T-cell (primary cell): ENCODE measurements at places on chromosomes 2 and 18.
A peak's percentile ranks its signal among the peaks of the same experiment; 100 is the strongest.

DNA sequence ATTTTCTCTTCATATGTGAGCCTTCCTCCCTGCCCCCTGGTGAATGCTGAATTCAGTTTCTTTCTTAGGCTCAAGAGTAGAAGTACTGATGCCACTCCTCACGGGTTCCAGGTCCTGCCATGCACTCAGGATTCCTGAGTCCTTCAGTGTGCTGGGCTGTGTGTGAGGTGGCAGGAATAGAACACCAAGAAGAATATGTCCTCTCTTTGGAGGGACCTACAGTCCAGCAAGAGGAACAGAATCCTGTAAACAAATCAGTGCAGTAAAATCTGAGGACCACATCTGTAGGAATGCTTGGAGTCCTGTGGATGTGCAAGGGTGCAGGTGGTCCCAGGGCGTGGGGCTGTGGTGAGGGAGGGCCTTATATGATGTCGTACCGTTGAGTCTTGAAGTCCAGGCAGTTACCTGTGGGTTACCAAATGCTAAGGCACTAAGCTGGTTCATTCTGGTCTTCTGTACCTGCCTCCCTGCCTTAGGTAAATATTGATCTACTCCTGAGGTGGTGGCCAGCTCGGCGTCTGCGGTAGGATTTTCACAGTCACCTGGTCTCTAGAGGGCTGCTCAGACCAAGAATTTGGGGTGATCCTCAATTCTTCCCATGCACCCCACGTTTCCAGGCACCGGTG is 5.5 kb downstream of the ASAP2 start:
- H3K27ac ChIP-seq: no peak overlapping the region
- DNase-seq: no peak
- H3K4me1 ChIP-seq: peaks cover 6% of the 10 kb centered on the region
- H3K27me3 ChIP-seq: peaks cover 40% of the 10 kb centered on the region
- no peaks in the 10 kb centered on the region for H3K36me3 ChIP-seq

GRCh38 chr2:228519561-228519960 is 338.1 kb upstream of the SPHKAP start:
- H3K4me3 ChIP-seq: no peak overlapping the region
- no peak overlapping the region for H3K27ac ChIP-seq
- no peaks in the 10 kb centered on the region for H3K36me3 ChIP-seq
- no peaks in the 10 kb centered on the region for H3K4me1 ChIP-seq
- H3K27me3 ChIP-seq: no peaks in the 10 kb centered on the region

- no peaks in the 10 kb centered on the region for H3K36me3 ChIP-seq
- no peaks in the 10 kb centered on the region for H3K4me1 ChIP-seq
- no peak overlapping the region for H3K4me3 ChIP-seq
- H3K27ac ChIP-seq: no peak overlapping the region
Observed at GRCh38 chr2:33018271-33018670, 71.5 kb downstream of the LTBP1 start.

- no peaks in the 10 kb centered on the region for H3K36me3 ChIP-seq
- H3K27me3 ChIP-seq: no peaks in the 10 kb centered on the region
- no peaks in the 10 kb centered on the region for H3K4me1 ChIP-seq
- no peak for DNase-seq
- no peak overlapping the region for H3K4me3 ChIP-seq
- no peak overlapping the region for H3K27ac ChIP-seq
Observed at GRCh38 chr18:9825571-9826073, 60.2 kb upstream of the TXNDC2 start.

GRCh38 chr2:181130686-181131085 is 150.3 kb downstream of the UBE2E3 start:
- H3K27ac ChIP-seq: peak overlapping the region; percentile 76
- no peaks in the 10 kb centered on the region for H3K36me3 ChIP-seq
- H3K4me1 ChIP-seq: peaks cover 23% of the 10 kb centered on the region
- no peak for DNase-seq
- no peak overlapping the region for H3K4me3 ChIP-seq
- no peaks in the 10 kb centered on the region for H3K27me3 ChIP-seq

DNA sequence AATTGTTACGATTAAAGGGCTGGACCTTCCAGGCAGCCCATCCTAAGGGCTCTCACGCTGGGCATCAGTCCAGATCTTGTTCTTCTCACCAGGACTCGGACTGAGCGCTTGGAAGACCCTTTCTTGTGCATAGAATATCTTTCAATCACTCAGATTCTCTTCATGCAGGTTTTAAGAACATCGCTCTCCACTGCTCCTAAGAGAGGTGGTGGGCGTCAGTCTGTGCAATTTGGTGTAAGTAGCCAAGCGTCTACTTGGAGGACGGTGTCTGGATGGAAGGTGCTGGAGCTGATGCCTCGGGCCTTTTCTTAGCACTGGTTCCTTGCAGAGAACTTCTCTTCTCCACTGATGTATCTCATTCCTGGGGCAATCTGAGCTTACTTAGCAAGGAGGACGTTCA is 68.7 kb downstream of the ASB1 start:
- peaks cover 19% of the 10 kb centered on the region for H3K27me3 ChIP-seq
- peaks cover 27% of the 10 kb centered on the region for H3K4me1 ChIP-seq
- H3K36me3 ChIP-seq: no peaks in the 10 kb centered on the region
- H3K4me3 ChIP-seq: no peak overlapping the region

GRCh38 chr2:235956281-235956970 is 211.8 kb downstream of the GBX2 start:
- no peak for DNase-seq
- no peaks in the 10 kb centered on the region for H3K36me3 ChIP-seq
- H3K27me3 ChIP-seq: peaks cover 3% of the 10 kb centered on the region
- peaks cover 6% of the 10 kb centered on the region for H3K4me1 ChIP-seq

DNA sequence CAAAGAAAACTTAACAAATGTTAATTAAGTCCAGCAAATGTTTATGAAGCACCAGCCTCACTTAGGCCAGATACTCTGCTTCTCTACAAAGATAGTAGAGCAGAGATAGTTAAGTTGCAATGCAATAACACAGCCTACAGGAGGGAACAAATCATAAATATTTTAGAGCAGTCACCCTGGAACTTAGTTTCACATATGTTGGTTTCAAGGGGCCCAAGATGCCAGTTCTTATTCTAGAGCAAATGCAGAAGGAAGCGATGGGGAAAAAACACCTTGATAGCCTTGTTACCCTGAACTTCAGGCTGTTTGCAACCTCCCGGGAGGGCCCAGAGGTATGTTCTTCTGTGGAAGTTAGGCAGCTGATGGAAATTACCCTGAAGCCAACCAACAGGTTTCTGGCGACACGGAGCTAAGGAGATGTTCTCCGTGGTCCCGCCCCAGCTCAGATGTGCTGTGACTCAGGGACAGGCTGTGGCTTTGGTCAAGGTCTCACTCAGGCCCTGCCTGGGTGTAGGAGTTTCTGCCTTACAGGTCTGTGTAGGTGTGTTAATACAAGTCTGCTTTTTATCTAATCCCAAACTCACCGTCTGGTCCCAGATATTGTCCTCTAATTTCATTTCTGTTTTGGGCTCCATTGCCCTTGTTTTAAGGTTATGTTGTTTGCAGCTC is 3.8 kb downstream of the CTIF start:
- H3K36me3 ChIP-seq: no peaks in the 10 kb centered on the region
- H3K27ac ChIP-seq: no peak overlapping the region
- DNase-seq: no peak

GRCh38 chr2:240467659-240468302 is 32.3 kb downstream of the GPC1 start:
- H3K4me1 ChIP-seq: no peaks in the 10 kb centered on the region
- H3K27me3 ChIP-seq: peaks cover 5% of the 10 kb centered on the region
- DNase-seq: no peak
- H3K27ac ChIP-seq: no peak overlapping the region

GRCh38 chr2:3423492-3424170 is 44.1 kb downstream of the TRAPPC12 start:
- H3K4me1 ChIP-seq: no peaks in the 10 kb centered on the region
- no peaks in the 10 kb centered on the region for H3K27me3 ChIP-seq
- H3K27ac ChIP-seq: no peak overlapping the region
- peaks cover 79% of the 10 kb centered on the region for H3K36me3 ChIP-seq
- H3K4me3 ChIP-seq: no peak overlapping the region
- peak; percentile 62 for DNase-seq

GRCh38 chr2:209553913-209554312 is 130.1 kb downstream of the MAP2 start:
- H3K4me1 ChIP-seq: no peaks in the 10 kb centered on the region
- H3K4me3 ChIP-seq: no peak overlapping the region
- no peaks in the 10 kb centered on the region for H3K27me3 ChIP-seq
- DNase-seq: no peak
- H3K36me3 ChIP-seq: no peaks in the 10 kb centered on the region
- no peak overlapping the region for H3K27ac ChIP-seq
